ENCODE measurements at places on chromosomes 16 and 17. TPM values are rescaled to one million over a fixed set of nuclear protein-coding genes. Genes with fewer than 3 reads are reported as not detected.

NPIPA2 gene
- total RNA-seq: not detected

PHB1 gene
- 141 TPM for total RNA-seq

VTN gene
- 1,128 TPM for total RNA-seq

KRT28 gene
- not detected for total RNA-seq

RBFOX1 gene
- 1.00 TPM for total RNA-seq

TMEM100 gene
- total RNA-seq: 18.5 TPM

ZNF263 gene
- 39.7 TPM for total RNA-seq

KRTAP3-1 gene
- not detected for total RNA-seq

- DNase-seq: no peak
Observed at GRCh38 chr16:25192096-25192495, 24.7 kb upstream of the AQP8 start.

GRCh38 chr16:17561056-17561455, 90.3 kb upstream of the XYLT1 start:
- no peak for DNase-seq

DNA sequence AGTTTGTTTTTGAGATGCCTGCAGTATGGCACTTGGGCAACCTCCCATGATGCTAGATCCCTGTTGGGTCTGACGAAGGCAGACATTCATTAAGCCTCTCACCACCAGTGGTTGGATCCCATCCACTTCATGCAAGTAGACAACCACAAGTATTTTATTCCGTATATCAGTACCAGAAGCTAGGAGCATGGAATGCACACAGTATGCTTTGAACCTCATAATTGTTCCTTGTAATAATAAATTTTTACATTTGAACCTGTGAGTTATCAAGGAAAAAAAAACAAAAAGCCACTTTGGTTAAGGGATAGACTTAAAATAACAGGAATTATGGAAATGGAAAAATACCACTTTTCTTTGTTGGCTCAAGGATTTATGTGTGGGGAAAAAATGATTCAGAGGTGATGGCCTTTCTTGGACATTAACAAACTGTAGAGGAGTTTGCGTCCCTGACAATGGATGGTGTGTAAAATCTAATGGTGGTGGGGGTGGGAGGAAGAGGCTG, 107.1 kb upstream of the KCNJ16 start:
- no peak for DNase-seq

DNA sequence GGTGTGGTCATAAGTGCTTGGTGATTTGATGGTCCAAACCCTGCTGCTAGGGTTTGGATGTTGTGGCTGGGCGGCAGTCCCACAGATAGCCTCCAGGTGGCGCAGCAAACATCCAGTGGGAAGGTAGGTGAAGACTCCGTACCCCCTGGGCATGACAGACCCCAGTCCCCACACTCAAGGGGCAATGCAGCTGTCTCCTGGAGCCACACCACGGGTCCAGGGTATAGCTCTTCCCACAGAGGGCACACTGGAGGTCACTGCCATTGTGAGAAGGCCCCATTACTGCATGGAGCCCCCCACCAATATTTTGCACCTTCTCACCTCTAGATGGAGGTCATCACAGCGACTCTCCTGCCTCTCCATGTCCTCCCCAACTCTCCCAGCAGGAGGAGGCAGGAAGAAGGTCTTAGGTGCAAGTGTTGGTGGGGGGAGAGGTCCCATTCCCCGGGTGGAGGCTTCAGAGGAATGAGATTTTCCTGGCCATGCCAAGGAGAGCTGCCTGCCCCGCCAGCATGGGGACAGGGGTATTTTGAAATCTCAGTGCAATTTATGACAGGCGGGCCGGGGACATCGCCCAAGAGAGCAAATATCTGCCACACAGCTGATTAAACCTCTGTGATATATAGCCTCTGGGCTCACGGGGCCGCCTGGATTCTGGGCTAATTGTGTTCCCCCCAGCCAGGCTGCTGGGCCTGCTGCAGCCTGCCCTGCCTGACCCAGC, 17.1 kb upstream of the C17orf113 start:
- DNase-seq: peak; percentile 64

GRCh38 chr16:16120382-16121184, 102.7 kb downstream of the ABCC6 start:
- DNase-seq: no peak

- DNase-seq: peak; percentile 76
Observed at GRCh38 chr17:32659419-32659842, 172.6 kb downstream of the CDK5R1 start.

- DNase-seq: no peak
Observed at GRCh38 chr17:76255801-76256429, 9.2 kb upstream of the UBALD2 start.

GRCh38 chr17:36086791-36087190, 3.2 kb downstream of the CCL3 start:
- no peak for DNase-seq

GRCh38 chr17:3575511-3575910, 17.9 kb upstream of the TRPV3 start:
- DNase-seq: no peak

DNA sequence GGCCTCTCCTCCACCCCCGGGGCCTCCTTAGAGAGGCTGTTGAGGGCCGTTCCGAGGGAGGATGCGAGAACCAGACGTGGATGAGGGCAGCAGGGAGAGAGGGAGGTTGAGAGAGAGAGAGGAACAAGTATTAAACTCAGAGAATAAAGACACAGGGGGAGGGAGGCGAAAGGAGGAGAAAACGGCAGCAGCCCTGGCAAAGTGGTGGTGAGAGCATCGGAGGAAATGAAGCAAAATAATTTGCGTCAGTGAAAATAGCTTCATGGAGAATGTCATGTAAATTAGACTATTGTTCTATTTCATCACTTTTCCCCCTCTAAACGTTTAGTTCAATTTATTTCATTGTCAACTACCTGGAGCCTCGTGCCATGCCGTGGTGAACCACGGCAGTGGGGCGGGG, 38.0 kb downstream of the PIPOX start:
- no peak for DNase-seq

- no peak for DNase-seq
Observed at GRCh38 chr16:84957792-84958191, 53.5 kb downstream of the ZDHHC7 start.

GRCh38 chr16:3028716-3029319, 5.0 kb downstream of the THOC6 start:
- DNase-seq: no peak

- DNase-seq: no peak
Observed at GRCh38 chr17:48644910-48645557, 18.9 kb upstream of the HOXB9 start.

- no peak for DNase-seq
Observed at GRCh38 chr17:50979524-50979927, 113.4 kb upstream of the TOB1 start.

- no peak for DNase-seq
Observed at GRCh38 chr16:71214746-71215381, 15.7 kb downstream of the HYDIN start.

DNA sequence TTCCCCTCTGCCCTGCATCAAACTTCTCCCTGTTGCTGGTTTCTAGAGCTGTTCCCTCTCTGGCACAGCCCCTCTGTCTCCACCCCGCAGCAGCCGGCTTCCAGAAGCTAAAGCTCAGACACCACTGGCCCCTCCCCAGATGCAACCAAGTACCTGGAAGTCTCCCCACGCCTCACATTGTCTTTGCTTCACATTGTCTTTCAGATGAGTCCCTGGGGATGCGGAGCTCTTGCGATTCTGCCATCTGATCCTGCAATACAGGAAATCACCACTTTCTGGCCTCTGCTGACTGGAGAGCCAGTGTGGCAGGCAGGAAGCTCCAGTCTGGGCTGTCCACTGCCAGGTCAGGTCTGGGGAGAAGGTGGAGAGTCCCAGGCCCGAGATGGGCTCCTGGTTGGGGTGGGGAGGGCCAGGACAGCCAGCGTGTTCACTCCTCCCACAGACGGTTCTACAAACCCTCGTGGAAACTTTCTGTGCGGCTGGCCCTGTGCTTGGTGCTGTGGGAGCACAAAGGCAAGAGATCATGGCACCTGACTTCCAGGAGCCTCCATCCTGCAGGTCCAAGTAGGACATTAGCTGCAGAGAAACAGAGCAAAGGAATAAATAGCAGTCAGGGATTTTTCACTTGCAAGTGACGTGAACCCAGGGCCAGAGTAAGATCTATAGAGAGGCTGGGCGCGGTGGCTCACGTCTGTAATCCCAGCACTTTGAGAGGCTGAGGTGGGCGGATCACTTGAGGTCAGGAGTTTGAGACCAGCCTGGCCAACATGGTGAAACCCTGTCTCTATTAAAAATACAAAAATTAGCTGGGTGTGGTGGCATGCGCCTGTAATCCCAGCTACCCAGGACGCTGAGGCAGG, 47.9 kb upstream of the MAP3K14 start:
- no peak for DNase-seq

- DNase-seq: no peak
Observed at GRCh38 chr16:2867661-2867986, 9.7 kb upstream of the PRSS22 start.

DNA sequence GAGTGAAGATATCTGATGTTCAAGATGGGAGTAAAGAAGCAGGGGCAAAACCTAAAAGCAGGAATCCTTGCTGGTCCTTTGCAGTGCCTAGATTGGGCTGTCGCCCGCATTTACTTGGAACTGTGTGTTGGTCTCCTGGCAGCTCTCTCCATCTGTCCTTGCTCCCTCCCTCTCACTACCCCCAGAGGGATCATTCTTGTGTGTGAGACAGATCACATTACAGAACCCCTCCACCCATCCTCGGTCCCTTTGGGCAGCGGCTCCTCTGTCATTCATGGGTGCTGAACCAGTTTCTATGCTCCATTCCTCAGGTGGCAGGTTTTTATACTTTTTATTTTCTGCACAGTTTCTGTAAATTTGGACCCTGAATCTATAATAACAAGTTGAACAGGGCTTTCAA, 99.4 kb upstream of the MYOCD start:
- DNase-seq: no peak

- no peak for DNase-seq
Observed at GRCh38 chr17:50676065-50676975, 31.4 kb downstream of the ANKRD40 start.

DNA sequence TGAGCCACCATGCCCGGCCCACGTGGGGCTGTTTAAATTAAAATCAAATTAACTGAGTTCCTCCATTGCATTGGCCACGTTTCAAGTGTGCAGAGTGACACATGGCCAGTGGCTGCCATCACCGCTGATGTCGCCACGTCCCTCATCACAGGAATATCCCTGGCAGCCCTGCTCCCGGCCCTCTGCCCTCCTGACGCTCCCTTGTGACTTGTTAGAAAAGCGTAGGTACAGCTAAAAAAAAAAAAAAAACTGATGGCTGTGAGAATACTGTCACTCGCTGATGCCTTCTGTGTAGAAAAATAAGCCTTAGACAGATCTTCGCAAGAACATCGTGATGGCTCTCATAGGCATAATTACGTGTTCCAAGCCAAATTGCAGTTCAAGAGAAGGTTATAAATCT, 21.7 kb downstream of the CARHSP1 start:
- no peak for DNase-seq

- no peak for DNase-seq
Observed at GRCh38 chr16:84495506-84495905, 9.0 kb downstream of the MEAK7 start.

DNA sequence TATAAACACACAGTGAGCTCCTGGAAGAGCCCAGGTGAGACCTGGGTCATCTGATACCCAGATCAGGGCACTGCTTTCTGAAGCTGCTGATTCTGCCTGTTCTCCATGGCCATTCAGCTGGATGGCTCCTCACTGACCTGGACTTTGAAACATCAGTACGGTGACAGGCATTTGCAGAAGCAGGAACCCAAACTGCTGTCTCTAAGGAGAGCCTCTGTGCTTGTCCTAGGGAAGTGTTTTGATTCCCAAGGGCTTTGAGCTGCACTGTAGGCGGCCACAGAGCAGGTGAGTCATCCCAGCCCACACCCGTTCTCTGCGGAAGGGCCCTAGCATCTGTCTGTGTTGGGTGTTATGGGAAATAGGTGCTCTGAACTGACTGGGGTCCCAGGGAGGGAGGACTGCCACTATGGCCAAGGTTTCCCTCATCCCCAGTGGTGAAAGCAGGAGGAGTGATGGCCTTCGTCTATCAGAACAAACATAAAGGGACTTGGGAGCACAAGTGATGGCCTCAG, 60.7 kb upstream of the ADCY9 start:
- peak; percentile 75 for DNase-seq

DNA sequence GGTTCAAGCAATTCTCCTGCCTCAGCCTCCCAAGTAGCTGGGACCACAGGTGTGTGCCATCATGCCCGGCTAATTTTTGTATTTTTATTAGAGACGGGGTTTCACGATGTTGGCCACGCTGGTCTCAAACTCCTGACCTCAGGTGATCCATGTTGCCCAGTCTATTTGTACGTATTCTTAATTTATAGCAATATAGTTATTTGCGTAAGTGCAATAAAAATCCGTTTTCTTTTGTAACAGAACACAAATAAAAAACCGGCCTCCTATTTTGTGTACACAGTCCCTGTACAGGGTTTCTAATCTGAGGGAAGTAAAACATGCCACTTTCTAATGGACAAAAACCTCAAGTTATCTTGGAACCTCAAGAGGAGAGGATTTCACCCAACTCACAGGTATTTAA, 7.7 kb downstream of the RNPS1 start:
- DNase-seq: no peak

- no peak for DNase-seq
Observed at GRCh38 chr17:58572846-58573245, 58.4 kb upstream of the MTMR4 start.

DNA sequence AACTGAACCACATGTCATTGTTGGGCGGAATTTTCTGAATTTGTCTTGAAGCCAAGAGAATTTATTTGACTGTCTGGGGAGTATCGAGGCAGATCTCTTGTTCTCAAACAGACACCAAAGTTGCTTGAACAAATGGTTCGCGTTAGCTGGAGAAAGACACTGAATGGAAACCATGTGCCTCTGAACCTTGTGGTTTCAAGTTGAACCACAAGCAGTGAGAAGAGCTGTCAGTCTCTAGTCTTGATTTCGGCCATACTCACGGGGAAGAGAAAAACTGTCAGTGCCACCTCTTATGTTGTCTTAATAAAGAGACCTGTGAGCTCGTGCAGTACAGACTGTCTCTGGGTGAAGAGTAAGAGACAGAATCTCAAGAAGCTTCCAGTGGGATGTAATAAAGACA, 886.5 kb upstream of the SOX9 start:
- DNase-seq: no peak

DNA sequence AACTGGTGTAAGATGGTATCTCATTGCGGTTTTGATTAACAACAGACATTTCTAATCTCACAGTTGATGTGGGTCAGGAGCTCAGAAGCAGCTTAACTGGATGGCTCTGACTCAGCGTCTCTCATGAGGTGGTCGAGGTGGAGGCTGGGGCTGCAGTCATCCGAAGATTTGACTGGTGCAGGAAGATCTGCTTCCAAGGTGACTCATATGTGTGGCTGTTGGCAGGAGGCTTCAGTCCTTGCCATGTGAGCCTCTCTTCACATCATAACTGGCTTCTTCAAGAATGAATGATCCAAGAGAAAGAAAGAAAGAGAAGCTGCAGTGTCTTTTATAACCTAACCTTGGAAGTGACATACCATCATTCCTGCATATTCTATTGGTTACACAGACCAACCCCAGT, 376.1 kb downstream of the SEC14L1 start:
- DNase-seq: no peak
